Upper lobe of left lung (tissue), 6 donors: ENCODE measurements at places on chromosomes 2 and 18. TPM values are rescaled to one million over a fixed set of nuclear protein-coding genes. Genes with fewer than 3 reads are reported as not detected.
A peak's percentile ranks its signal among the peaks of the same experiment; 100 is the strongest.

The CDKL4 gene
- 1.8 TPM for total RNA-seq

The RETREG2 gene
- total RNA-seq: 85.1 TPM

The NEB gene
- 5.8 TPM for total RNA-seq

The BOLL gene
- total RNA-seq: not detected

The CRYBA2 gene
- total RNA-seq: not detected

The CNGA3 gene
- total RNA-seq: 0.89 TPM

DNA sequence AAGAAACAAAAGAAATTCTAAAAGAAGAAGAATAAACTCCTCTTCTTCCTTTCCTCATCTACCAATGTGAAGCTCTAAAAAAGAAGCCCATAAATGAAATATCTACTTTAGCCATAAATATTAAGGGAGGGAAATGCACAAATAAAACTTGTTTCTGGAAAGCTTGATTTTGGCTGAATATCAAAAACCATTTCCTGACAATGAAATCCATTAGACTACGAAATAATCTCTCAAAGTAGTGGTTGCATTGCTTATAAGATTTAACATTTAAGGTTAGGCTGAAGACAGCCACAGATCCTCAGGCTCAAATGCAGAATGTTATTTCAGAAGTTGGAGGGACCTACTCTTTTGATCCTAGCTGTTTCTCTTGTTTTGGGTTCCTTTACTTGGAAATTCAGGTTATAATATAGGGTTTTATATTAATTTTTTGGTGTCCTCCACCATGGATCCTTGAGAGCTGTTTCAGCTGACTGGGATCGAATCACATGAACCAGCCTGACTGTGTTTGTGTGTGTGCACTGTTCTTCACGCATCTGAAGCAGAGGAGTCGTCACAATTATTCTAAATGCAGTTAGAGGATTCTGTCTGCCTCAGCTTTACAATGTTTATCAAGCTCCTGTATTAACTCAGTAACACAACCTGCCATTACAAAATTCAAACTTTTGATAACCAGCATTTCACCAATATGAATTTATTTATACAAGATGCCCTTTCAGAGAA is 474.8 kb downstream of the ARHGAP15 start:
- no peak overlapping the region for H3K4me3 ChIP-seq
- no peak overlapping the region for H3K27ac ChIP-seq
- H3K36me3 ChIP-seq: no peaks in the 10 kb centered on the region
- H3K27me3 ChIP-seq: no peaks in the 10 kb centered on the region

GRCh38 chr18:8661754-8662559 is 43.4 kb upstream of the MTCL1 start:
- no peak overlapping the region for H3K4me3 ChIP-seq
- no peak overlapping the region for H3K27ac ChIP-seq
- H3K27me3 ChIP-seq: no peaks in the 10 kb centered on the region
- peak; percentile 62 for DNase-seq
- no peaks in the 10 kb centered on the region for H3K4me1 ChIP-seq
- no peaks in the 10 kb centered on the region for H3K36me3 ChIP-seq

- H3K4me1 ChIP-seq: no peaks in the 10 kb centered on the region
- no peak overlapping the region for H3K27ac ChIP-seq
- no peak for DNase-seq
These were observed 146.7 kb downstream of the MYO3B start for GRCh38 chr2:170324640-170325046.

DNA sequence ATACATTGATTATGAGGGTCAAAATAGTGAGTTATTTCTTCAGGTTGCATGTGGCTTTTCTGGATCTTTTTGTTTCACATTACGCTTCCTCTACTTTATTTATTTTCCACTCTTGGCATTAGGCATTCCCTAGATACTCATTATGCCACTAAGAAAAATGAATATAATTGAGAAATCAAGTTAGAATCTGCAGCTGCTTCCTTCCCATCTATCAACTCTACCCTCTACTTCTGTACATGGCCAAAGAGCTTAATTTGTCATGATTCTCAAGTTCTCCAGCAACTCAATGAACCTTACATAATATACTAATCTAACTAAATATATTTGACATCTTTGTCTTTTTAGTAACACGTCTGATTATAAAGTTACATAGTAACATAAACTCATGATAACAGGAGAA is 598.1 kb upstream of the LRRTM4 start:
- no peaks in the 10 kb centered on the region for H3K36me3 ChIP-seq
- H3K4me3 ChIP-seq: no peak overlapping the region
- no peaks in the 10 kb centered on the region for H3K4me1 ChIP-seq

DNA sequence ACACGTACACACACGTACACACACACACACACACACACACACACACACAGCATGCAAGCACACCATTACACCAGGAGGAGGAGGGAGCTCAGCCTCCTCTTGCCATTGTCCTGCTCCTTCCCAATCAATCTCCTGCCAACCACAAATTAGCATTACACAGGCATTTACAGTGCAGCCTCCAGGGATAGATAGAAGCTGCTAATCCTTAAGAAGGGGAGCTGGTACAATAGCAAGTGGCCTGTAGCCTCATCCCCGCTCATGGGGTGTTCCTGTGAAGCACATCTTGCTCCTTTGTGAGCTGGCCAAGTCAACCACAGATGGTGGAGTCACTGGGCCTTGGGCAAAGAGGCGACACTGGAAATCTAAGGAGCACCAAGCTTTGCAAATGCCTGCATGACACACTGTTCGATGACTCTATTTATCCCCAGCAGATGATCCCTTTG is 110.3 kb upstream of the PKDCC start:
- no peak overlapping the region for H3K4me3 ChIP-seq
- no peak overlapping the region for H3K27ac ChIP-seq
- no peak for DNase-seq

GRCh38 chr2:201600906-201601305 is 42.4 kb downstream of the TMEM237 start:
- DNase-seq: no peak
- H3K4me3 ChIP-seq: no peak overlapping the region
- H3K27me3 ChIP-seq: no peaks in the 10 kb centered on the region
- no peak overlapping the region for H3K27ac ChIP-seq

DNA sequence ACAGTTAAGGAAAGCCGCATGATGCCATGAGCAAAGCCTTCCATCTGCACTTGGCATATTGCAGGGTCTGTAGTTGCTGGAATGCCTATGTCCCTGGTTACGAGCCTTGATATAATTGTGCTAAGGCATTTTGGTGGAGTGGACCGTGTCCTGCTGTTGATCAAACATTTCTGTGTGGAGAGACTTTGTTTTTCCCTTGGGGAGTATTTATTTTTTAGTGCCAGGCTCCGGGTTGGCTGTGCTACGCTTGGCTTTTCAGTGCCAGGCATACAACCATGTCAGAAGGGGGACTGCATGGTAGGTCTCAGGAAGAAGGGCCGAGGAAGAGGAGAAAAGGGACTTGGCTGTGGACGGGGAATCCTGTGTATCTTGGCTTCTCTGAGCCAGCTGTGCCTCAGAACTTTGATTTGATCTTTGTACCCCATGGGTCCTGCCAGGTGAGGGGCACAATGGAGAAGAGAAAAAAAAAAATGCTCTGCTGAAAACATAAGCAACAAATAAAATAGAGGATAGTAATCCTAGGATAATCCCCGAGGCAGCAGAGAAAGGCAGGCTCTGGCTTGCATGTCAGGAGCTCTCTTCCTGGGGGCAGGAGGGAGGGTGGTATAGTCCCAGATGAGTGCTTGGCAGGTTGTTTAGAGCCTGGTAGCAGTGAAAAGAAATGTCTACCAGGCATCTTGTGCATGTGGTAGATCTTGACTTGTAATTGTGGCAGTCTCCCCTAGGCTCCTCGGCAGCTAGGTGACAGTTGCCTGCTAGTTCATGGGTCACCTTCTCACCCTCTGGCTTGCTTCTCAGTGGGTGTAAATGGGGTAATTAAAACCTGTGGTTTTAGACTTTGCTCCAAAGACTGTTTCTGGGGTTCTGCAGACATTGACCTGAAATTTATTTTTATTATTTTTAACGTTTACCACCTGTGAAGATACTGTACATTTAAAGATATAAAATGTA is 233.0 kb downstream of the NEDD4L start:
- DNase-seq: no peak
- H3K27me3 ChIP-seq: no peaks in the 10 kb centered on the region
- H3K4me1 ChIP-seq: peaks cover 40% of the 10 kb centered on the region
- peak overlapping the region; percentile 79 for H3K27ac ChIP-seq
- no peaks in the 10 kb centered on the region for H3K36me3 ChIP-seq
- no peak overlapping the region for H3K4me3 ChIP-seq

GRCh38 chr2:219109471-219109870 is 48.8 kb upstream of the IHH start:
- H3K27me3 ChIP-seq: no peaks in the 10 kb centered on the region
- peak; percentile 85 for DNase-seq
- H3K4me3 ChIP-seq: no peak overlapping the region
- H3K27ac ChIP-seq: no peak overlapping the region
- peaks cover 29% of the 10 kb centered on the region for H3K4me1 ChIP-seq
- H3K36me3 ChIP-seq: no peaks in the 10 kb centered on the region

DNA sequence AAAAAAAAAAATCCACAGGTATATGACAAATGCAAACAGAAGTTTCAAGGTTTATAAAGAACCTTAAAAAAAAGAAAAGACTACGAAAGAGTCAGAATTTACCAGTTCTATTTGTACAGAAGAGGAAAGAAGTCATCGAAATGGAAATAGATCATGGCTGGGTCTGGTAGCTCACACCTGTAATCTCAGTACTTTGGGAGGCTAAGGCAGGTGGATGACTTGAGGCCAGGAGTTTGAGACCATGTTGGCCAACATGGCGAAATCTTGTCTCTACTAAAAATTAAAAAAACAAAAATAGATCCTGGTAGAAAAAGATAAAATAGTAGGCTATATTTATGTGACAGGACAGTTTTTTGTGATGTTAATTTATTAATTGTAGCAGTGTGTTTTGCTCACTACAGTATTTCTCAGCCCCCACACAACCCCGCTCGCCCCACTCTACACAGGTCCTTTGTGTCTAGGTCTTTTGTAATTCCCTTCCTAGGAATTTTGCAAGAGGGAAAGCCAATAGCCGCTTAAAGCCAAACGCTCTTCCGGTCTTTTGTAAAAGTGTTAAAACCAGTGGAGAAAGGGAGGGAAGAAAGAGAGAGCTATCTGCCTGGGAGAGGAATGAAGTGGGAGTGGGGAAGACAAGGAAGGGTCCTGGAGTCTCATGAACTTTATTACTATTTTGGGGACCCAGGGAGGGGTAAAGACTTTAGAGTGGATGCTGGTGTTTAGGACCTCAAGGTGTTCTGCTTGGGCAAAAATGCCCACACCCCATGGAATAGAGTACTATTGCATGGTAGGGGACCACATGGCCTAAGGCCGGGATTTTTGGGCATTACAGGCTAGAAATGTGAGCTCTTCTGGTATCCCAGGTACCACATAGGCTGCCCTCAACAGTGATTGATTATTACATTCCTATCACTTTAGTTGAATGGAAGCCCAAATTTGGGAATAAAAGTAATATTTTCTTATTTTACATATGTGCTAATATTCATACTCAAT is 59.4 kb upstream of the XPO1 start:
- no peaks in the 10 kb centered on the region for H3K36me3 ChIP-seq
- DNase-seq: no peak
- no peaks in the 10 kb centered on the region for H3K27me3 ChIP-seq
- no peak overlapping the region for H3K27ac ChIP-seq
- H3K4me1 ChIP-seq: no peaks in the 10 kb centered on the region

- H3K4me1 ChIP-seq: no peaks in the 10 kb centered on the region
- no peak overlapping the region for H3K27ac ChIP-seq
- no peak overlapping the region for H3K4me3 ChIP-seq
- no peaks in the 10 kb centered on the region for H3K36me3 ChIP-seq
- no peaks in the 10 kb centered on the region for H3K27me3 ChIP-seq
These were observed 50.5 kb upstream of the FZD7 start for GRCh38 chr2:201983174-201983573.

- no peaks in the 10 kb centered on the region for H3K36me3 ChIP-seq
- no peak overlapping the region for H3K27ac ChIP-seq
These were observed 31.2 kb downstream of the MAP3K2 start for GRCh38 chr2:127356531-127356930.

GRCh38 chr18:5309888-5310470 is 14.5 kb upstream of the ZBTB14 start:
- peak; percentile 60 for DNase-seq
- no peak overlapping the region for H3K27ac ChIP-seq
- H3K4me3 ChIP-seq: peak overlapping the region; percentile 32
- no peaks in the 10 kb centered on the region for H3K27me3 ChIP-seq

DNA sequence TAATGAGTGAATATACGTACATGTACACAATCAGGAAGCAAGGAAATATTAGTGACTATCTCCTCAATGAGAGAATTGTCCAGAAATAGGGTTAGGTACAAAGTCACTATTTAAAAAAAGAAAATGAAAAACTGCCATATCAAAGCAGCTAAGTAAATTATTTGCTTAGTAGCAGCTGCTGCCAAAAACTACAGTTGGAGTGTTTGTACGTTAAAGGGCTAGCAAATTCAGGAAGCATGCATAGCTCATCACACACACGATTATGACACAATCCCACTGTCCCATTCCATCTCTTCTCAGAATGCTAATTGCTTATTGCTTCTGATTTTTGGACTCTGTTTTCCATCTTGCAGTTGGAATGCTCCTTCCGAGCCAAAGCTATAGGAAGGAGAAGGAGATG is 2012.5 kb upstream of the LRRTM1 start:
- no peak overlapping the region for H3K4me3 ChIP-seq
- H3K4me1 ChIP-seq: peaks cover 4% of the 10 kb centered on the region
- DNase-seq: no peak
- no peak overlapping the region for H3K27ac ChIP-seq
- H3K27me3 ChIP-seq: no peaks in the 10 kb centered on the region
- H3K36me3 ChIP-seq: no peaks in the 10 kb centered on the region

DNA sequence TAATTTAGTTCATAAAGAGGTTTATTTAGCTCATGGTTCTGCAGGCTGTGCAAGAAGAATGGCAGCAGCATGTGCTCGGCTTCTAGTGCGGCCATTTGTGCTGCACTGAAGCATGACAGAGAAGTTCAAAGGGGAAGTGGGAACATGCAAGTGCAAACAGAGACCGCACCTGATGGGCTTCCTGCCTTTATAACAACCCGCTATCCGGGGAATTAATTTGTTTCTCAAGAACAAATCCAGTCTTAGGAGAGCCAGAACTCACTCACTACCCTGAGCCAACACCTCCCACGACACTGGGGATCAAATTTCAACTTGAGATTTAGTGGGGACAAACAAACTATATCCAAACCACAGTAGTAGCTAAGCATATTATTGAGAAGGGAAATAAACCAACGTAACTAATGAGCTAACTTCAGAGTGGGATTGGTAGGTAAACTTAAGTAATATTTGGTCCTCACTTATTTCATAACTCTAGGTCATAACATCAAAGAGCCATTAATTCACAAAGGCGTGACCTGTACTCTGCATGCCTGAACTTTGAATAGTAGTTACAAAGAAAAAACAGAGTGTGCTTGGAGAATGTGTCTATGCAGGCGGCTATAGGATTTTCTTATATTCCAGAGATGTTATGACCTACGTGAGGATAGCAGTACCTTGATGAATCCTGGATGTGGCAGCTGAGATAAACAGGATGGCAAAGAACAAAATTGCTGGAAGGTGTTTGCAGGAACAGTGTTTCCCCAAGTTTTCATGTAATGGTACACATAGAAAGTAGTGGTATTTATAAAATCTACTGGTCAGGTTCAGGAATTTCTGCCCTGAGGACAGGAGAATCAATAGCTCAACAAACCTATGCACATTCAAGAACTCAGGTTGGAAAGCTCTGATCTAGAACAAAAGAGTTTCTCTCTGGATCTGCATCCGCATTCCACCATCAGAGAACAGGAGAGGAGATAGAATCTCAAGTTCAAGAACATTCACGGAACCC is 845.9 kb upstream of the ID2 start:
- H3K36me3 ChIP-seq: no peaks in the 10 kb centered on the region
- H3K27ac ChIP-seq: no peak overlapping the region
- no peaks in the 10 kb centered on the region for H3K27me3 ChIP-seq
- no peak for DNase-seq
- no peak overlapping the region for H3K4me3 ChIP-seq
- H3K4me1 ChIP-seq: peaks cover 3% of the 10 kb centered on the region
